Chondrocyte (in vitro differentiated cells): ENCODE measurements at places on chromosomes 1 and 21. TPM values are rescaled to one million over a fixed set of nuclear protein-coding genes. Genes with fewer than 3 reads are reported as not detected.

DNA sequence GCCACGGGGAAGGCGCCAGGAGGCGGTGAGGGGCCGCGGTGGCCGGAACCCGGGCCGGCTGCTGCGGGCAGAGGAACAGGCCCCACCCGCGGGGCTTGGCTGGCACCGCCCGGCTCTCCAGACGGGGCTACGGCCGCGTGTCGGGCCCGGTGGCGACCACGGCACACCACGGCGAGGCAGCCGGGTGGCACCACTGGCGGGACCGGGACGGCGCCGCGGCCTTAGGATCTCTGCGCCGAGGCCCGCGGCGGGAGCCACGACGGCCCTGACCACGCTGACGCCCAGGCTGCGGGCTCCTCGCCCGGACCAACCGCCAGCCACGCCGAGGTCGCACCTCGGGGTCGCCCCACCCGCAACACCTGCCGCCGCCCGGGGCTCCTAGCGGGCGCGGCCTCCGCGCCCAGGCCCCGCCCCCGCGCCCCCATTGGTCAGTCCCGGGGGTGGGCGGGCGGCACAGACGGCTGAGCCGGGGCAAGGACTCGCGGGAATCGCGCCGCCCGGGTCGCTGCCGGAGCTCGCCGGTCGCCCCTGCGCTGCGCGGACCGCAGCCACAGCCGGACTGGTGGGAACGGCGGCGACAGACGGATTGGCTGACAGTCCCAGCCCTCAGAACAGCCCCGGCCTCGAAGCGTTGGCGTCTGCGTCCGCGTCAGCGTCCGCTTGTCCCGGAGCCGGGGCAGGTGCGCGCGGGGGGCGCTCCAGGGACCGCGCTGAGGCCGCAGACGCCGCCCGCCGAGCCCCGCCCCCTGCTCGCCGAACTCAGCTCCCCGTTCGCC lies at the start of gene BMP8A:
BMP8A (plus strand) TSS at position 491 of the 776 bp plus-strand sequence. CDS start 356 bp downstream, outside the sequence.
- H3K4me3 ChIP-seq: peak within 1 kb of the TSS; percentile 59
- H3K36me3 ChIP-seq: peaks cover 9% of the 10 kb centered on the region
- peak; percentile 89 for DNase-seq
- H3K27me3 ChIP-seq: peaks cover 3% of the 10 kb centered on the region
- no peak within 1 kb of the TSS for H3K27ac ChIP-seq
- peaks cover 4% of the 10 kb centered on the region for H3K4me1 ChIP-seq

USF1 gene
- total RNA-seq: 34.3 to 44.6 TPM (median 35.3 TPM) in 3 replicates

CD101 gene
- total RNA-seq: 0.79 to 1.4 TPM (median 1.0 TPM) in 3 replicates

OR10J1 gene
- total RNA-seq: not detected in 3 replicates

TAS1R1 gene
- total RNA-seq: not detected in 3 replicates

MORC3 gene
- total RNA-seq: 21.0 to 24.4 TPM (median 23.1 TPM) in 3 replicates
